ENCODE measurements at places on chromosomes 7 and 10.

DNA sequence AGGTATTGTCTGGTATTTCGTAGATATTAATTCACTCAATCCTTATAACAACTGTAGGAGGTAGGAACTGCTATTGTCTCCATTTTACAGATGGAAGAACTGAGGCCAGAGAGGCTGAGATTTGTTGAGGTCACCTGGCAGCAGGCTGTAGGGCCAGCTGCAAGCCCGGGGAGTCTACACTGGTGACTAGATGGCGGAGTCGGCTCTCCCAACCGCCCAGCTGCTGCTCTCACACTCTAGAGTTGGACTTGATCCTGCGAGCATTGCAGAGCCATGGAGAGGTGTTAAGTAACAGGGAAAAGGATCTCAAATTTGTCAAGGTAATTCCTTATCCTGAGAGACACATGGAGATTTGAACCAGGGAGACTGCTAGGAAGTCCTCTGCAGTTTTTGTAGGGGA lies 124.1 kb downstream of the CAMK1D start:
- DNase-seq, result no peak

- no peak for DNase-seq
Observed at GRCh38 chr10:78550090-78550489, 516.4 kb downstream of the RPS24 start.

DNA sequence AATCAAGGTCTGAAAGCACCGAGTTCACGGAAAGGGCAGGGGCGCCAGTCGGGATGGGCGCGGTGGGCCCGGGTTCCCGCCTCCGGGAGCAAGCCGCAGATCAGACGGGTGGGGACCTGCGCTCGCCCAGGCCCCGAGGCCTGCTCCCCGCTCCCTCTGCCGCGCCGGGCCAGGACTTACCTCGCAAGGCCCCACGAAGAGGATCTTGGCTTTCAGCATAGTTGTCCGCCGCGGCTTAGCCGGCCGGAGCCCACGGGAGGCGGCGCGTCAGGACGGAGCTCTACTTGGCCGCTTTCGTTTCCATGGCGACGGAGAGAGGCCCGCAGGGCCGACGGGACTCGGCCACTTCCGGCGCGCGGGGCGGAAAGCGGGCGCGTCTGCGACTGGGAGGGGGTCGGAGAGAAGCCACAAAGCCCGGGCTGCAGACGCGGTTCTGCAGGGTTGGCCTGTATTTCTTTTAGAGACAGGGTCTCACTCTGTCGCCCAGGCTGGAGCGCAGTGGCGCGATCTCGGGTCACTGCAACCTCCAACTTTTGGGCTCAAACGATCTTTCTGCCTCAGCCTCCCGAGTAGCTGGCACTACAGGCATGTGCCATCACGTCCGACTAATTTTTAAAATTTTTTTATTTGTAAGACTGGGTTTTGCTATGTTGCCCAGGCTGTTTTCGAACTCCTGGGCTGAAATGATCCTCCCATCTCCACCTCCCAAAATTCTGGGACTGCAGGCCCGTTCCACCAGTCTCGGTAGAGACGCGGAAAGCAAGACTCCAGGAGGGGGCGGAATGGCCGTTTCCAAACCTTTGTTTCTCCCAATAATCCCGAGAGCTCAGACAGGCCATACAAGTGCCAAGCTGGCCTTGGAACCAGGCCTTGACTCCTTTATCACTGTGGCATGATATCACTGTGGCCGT lies at the start of gene IFT22:
Gene IFT22, minus strand, starts transcription at position 322 of the 911 bp plus-strand sequence. Its CDS starts 103 bp downstream, at position 219.
- DNase-seq, result peak; percentile 79

GRCh38 chr7:95304990-95305389 lies 19.3 kb downstream of the PON1 start:
- DNase-seq, result no peak

DNA sequence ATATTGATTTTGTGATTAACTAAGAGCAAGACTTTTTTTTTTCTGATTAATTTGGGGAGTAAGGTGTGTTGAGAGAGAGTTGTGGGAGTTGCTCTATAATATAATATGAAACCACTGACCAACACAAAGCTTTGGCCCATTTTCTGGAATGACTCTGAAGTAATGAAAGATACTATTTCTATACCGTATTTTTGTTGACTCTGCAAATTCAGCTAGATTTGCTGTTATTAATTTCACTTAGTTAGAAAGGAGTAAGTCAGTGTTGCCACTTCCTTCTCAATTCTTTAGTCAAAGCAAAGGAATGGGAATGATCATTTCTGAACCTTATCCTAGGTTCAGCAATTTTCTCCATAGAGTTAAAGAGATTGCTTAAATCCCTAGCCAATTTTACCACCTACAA lies 313.0 kb upstream of the FZD1 start:
- DNase-seq, result no peak

DNA sequence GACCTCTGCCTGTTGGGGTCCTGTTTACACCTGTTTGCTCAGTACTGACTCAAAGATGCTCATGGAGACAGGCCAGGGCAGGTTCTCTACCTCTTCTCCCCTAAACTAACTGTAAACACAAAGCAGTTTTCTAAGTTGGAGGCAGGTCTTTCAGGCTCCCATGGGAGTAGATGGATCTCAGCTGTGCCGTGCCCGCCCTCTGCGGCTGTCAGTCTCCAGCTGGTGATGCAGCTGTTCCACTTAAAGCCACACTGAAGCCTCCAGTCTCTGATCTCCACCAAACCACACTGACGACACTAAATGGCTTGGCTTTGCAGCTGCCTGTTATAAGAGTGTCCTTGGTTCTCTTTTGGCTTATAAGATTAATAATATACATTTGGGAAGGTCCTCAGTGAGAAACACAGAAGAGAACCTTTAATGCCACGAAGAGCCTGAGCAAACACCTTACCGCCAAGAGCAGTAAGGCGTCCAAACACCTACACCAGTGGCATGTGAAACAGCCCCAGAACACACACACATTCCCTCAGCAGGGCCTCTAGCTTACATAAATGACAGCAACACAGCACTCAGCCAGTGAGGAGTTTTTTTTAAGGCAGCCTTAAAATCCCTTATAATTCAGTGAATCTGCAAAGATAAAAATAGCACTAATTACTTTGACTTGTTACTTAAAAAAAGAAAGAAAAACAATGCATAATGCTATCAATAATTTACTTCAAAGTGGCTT lies 60.4 kb upstream of the KCNIP2 start:
- no peak for DNase-seq

DNA sequence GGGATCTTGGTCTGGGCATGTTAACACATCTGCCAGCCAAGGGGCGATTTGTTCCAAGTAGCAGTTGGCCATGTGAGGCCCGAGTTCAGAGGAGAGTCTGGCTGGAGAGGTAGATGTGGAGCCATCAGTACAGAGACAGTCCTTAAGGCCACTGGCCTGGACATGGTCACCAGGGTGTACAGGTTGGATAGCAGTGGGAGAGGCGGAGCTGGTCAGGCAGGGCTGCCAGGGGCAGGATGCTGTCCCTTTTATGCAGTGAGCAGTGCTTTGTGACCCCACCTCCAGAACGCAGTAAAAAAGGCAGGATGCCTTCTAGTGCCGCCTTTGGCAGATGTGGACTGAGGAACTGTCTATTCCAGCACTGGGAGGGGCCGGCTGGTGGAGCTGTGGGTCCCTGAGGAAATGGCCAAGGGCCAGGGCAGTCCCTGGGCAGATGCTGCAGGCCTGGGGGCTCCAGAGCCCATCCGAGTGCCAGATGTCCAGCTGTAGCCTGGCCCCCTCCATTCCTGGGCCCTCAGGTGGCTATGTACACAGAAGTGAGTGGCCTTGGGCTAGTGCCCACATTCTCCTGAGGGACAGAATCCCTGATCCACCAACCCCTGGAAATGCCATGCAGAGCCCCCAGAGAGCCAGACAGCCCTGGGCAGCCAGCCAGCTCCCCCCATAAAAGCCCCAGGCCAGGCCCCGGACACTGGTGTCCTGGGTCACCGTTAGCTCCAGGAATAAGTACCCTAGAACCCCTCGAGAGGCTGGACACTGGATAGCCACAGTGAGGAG lies 17.2 kb upstream of the MYL7 start:
- DNase-seq, result no peak

Measured in CD4-positive, alpha-beta memory T cell (primary cell).